ENCODE measurements at places on chromosomes 1 and 21.

DNA sequence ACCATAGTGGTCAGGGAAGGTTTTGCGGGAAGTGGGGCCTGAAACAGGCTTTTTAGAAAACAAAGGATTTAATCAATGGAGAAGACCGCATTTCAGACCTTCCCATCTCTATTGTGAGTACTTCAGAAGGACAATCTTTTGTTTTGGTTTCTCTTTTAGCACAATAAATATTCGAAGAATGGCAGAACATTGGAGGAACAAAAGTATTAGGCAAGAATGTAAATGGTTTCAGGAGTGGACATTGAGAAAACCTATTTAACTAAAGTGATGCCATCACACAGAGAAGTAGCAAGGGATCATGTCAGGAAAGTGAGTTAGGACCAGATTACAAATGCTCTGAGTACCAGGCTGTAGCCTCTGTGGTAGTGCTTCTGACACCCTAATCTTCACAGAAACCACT lies 26.8 kb upstream of the UBE2U start:
- no peak for DNase-seq

DNA sequence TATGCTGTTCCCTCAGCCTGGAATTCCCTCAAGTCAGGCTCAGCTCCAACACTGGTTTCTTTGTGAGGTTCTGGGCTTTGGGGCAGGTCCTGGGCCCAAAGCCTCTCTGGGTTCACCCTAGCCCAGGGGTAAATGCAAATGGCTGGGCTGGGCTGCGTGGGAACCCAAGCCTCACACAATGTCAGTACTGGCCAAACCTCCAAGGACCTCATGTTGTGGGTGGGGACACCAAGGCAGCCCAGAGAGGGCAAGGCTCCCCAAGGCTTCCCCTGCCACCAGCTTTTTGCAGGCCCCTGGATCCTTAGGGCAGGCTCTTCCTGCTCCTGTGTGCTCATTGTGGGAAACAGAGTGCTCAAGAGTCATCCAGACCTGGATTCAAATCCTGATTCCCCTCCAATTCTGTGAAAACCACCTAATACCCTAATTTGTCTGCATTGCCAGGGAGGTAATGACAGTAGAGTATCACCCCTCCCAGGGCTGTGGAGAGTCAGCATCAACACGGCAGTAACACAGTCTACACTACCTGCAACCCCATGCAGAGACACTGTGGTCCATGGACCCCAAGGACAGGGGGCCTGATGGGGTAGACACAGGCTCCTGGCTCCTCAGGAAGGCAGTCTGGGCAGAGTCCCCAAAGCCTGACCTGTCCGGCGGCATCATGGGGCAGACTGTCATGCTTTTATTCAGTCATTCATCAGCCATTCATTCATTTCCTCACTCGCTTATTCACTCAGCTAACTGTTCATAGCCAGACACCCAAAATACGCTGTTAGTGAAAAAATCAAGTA lies 85.7 kb downstream of the DMRTB1 start:
- DNase-seq, result no peak

GRCh38 chr1:5622412-5622811 lies 369.8 kb downstream of the NPHP4 start:
- DNase-seq, result no peak

- DNase-seq, result no peak
Observed at GRCh38 chr1:20871419-20871818, 84.3 kb upstream of the HP1BP3 start.

DNA sequence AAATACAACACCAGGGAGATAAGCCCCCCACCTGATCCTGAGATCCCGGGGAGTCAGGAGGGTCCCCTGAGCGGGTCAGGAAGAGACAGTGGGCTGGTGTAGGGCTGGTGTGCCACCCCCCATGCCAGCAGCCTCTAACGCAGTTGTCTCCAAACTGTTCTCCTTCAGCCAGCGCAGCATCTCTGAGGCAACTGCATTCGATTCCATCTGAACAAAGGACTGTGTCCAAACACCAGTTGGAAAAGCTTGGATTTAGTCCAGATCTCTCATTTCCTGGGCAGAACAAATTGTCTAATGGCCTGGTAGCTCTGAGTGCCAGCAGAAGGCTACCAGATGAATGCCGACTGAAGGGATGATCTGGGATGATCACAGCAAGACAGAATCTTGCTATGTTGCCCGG lies 44.1 kb upstream of the EIF4G3 start:
- DNase-seq, result peak; percentile 41

- DNase-seq, result no peak
Observed at GRCh38 chr1:70656361-70656760, 245.3 kb downstream of the CTH start.

DNA sequence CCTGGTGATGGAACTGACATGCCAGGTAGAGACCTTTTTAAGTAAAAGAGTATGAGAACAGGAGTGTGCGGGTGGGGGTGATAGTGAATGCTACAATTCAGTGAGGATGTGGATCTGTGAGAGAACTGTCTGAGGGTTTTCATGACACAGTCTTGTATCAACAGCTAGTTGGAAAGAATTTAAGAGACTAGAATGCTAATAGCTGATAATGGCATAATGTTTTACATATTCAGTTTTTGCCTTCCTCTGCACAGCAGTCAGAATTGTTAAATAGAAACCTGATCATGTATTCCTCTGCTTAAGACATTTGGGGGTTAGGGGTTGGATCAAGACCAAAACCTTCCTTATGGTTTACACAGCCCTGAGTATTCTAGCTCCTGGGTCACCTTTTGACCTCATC lies 152.8 kb upstream of the ZRANB2 start:
- peak; percentile 28 for DNase-seq

GRCh38 chr21:36856643-36857042 lies 109.8 kb downstream of the HLCS start:
- no peak for DNase-seq

- DNase-seq, result no peak
Observed at GRCh38 chr1:208476846-208477170, 232.6 kb upstream of the PLXNA2 start.

- DNase-seq, result no peak
Observed at GRCh38 chr1:45887156-45887842, 83.9 kb downstream of the MAST2 start.

GRCh38 chr1:205003358-205004131 lies 39.5 kb upstream of the CNTN2 start:
- DNase-seq, result no peak

DNA sequence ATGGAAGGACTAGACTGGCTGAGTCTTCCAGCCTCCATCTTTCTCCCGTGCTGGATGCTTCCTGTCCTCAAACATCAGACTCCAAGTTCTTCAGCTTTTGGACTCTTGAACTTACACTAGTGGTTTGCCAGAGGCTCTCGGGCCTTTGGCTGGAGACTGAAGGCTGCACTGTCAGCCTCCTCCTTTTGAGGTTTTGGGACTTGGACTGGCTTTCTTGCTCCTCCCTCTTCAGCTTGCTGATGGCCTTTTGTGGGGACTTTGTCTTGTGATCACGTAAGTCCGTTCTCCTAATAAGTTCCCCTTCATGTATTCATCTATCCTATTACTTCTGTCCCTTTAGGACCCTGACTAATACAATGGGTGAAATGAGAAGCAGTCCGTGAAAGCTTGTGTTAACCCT lies 196.4 kb downstream of the KAZN start:
- no peak for DNase-seq

GRCh38 chr1:95067062-95067461 lies 5.7 kb downstream of the ALG14 start:
- no peak for DNase-seq

- no peak for DNase-seq
Observed at GRCh38 chr1:238345837-238346236, 455.1 kb upstream of the ZP4 start.

- no peak for DNase-seq
Observed at GRCh38 chr21:16421965-16422364, 692.2 kb downstream of the USP25 start.

- DNase-seq, result no peak
Observed at GRCh38 chr1:223207293-223208066, 64.4 kb upstream of the TLR5 start.

DNA sequence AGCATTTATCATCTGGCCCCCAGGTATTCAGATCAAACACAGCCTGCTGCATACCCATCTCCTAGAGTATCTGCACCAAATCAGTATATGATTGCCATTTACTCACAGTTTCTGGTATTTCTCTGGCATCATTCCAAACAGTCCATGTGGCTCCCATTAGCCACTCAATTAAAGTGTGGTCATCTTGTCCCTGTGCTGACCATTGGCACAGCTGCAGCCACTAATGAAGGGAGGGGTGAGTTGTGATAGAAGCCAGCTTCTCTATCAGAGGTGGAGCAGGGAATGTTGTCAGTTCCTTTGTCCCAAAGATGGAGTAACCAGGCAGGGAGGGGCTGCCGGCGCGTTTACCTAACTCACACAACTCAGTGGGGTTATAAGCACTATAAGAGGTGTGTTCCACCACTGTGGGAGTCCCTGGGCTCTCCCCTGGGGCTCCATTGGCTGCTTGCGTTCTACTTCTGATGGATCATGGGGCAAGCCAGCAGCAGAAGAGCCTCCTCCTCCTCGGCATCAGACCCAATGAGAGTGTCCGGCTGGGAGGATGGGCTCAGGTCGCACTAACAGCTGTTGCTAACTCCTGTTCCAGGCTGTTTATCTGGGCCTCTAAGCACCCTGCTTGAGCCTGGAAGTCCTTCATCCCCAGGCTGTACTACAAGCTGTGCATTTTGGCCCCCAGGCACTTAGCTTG lies 108.6 kb downstream of the GDAP2 start:
- peak; percentile 38 for DNase-seq

- no peak for DNase-seq
Observed at GRCh38 chr1:211480941-211481545, 10.9 kb downstream of the RD3 start.

GRCh38 chr1:17539477-17540254 lies at the start of gene ARHGEF10L:
ARHGEF10L (plus strand) TSS chr1:17539698; CDS start chr1:17580596, 40,898 bp downstream.
- DNase-seq, result no peak

- no peak for DNase-seq
Observed at GRCh38 chr1:88541596-88541995, 142.5 kb upstream of the PKN2 start.

- DNase-seq, result peak; percentile 48
Observed at GRCh38 chr1:212561501-212561931, 47.0 kb upstream of the ATF3 start.

- DNase-seq, result no peak
Observed at GRCh38 chr1:117567976-117568375, 37.9 kb upstream of the TENT5C start.

GRCh38 chr1:6592865-6593593 lies 9.6 kb downstream of the KLHL21 start:
- no peak for DNase-seq

- no peak for DNase-seq
Observed at GRCh38 chr1:9367806-9368205, 75.1 kb downstream of the SPSB1 start.

- no peak for DNase-seq
Observed at GRCh38 chr1:3454811-3455618, 550 bp downstream of the ARHGEF16 start.
